HCEC 1CT (cell line): ENCODE measurements at places on chromosomes 3 and 15.

DNA sequence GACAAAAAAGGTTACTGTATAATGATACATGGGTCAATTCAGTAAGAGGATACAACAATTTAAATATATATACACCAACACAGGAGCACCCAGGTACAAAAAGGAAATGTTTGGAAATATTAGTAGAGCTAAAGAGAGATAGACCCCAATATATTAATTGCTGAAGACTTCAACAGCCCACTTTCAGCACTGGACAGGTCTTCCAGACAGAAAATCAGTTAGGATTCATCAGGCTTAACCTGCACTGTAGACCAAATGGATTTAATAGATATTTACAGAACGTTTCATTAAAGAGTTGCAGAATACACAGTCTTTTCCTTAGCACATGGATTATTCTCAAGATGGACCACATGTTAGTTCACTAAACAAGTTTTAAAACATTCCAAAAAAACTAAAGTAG is 845.9 kb upstream of the GBE1 start:
- no peak for DNase-seq

DNA sequence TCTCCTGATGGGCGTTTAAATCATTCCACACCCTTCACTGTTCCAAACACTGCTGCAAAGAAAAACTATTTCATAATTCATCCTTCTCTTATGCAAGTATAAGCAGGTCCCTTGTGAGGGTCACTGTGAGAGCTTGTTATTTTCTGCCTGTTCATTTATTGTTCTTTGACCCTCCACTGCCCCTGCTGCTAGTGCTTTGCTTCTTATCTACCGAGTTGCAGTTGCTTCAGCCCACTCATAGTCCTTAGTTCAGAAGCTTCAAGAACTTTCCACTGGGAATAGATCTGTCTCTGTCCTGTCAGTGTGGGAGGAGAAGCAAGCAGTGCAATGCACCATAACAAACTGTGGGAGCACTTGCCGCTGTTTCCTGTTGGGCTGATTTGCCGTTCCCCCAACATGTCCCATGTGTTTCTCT is 39.8 kb downstream of the RIOX2 start:
- no peak for DNase-seq

GRCh38 chr3:11273891-11274291 is 1.7 kb downstream of the ATG7 start:
- no peak for DNase-seq

- DNase-seq = no peak
Measured at GRCh38 chr3:192887701-192888100, 30.0 kb downstream of the MB21D2 start.

DNA sequence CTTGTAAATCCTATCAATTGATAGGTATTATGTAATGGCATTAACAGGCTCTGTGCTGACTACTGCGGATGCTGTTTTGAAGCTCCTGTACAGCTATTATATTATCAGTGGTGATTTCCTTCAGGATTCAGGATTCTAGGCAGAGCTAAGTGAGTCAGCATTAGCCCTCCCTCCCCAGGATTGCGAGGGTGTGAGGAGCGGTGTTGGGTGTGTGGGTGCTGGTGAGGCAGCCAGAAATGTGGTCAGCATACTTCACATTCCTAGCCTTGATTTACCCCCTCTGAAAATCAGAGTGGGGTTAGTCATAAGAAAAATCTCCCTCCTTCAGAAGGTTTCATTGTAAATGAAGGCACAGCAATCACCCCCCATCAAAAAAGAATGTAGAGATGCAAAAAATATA is 72.5 kb downstream of the SNTN start:
- DNase-seq = peak; percentile 93

- no peak for DNase-seq
Measured at GRCh38 chr15:44918136-44918535, 38.4 kb upstream of the TERB2 start.

DNA sequence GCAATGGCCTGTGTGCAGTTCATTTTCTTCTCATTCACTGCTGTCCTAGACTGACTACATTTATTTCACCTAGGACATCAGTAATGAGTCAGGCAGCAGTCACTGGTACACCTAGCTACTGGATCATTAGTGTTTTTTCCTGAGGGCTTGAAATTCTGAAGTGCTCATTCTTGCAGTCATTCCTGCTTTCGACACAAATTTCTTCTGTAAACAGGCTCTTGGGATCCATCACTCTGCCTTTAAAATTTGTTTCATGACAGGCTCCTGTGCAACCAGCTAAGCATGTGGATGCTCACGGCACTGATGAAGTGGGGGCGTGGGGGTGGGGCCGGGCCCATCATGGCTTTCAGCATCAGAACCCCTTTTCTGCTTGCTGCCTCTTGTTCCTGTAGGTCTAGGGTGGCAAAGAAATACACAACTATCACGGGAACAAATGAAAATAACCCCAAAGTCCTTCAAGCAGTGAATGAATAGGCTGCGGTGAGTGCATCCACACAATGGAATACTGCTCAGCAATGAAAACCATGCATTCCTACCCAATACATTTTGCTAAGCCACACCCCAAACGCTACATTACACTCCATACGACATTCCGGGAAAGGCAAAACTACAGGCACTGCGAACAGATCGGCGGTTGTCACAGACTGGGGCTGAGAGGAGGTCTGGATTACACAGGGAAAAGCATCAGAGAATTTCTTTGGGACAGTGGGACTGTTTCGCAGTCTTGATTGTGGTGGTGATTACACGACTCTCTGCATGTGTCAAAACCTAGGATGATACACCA is 9.3 kb upstream of the MELTF start:
- no peak for DNase-seq

- no peak for DNase-seq
Measured at GRCh38 chr3:65787340-65787739, 251.4 kb downstream of the MAGI1 start.

DNA sequence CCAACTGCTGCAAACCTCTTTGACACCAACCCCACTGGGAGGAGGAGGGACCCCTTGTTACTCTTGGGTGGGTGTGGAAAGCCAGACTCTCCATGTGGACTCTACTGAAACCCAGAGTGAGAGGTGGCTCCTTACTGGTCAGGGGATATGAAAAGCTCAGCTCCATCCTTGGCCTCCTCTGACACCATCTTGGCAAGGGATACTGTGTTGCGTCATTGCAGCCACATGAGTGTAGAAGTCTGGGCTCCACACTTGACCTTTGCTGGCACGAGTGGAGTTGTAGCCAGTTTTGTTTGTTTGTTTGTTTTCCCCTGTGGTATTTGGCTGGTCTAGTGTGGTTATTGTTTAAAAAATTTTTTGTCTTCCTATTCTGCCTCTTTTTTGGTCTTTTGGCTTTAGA is 289.1 kb downstream of the GAP43 start:
- no peak for DNase-seq

DNA sequence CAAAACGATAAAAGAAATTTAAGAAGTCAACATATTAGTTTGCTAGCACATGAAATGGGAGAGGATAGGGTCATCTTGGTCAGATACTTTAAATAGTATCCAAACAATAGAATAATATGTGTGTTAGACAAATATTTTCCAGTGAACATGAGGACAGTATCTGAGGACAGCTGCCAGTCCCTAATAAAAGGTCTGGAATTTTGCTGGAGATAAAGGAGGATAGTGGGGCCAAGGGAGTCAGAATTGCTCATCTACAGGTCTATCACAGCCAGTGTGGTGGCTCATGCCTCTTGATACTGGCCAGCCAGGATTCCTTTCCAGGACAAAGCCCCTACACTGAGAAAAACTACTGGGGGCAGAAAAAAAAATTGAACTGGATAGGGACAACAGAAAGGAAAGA is 74.0 kb downstream of the HERC1 start:
- DNase-seq = no peak

DNA sequence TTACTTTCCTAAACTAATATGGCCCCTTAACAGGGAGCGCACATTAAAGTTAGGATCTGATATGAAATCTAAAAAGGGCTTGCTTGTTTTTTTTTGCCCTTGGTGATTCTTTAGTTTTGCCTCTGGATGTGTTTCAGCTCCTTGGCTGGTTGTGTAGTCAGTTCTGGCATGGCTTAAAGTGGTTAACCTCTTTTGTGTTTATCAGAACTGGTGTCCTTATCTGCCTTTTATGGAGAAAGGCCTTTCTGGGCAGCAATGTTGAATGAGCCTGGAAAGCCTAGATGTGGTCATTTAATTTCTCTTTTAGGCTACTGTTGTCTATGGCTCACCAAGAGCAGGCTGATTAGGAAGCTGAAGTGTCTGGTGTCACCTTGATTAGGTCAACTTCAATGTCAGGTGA is 254.5 kb upstream of the ROPN1 start:
- DNase-seq = no peak

GRCh38 chr3:11381141-11381540 is 108.9 kb downstream of the ATG7 start:
- no peak for DNase-seq

- DNase-seq = no peak
Measured at GRCh38 chr15:36925653-36926426, 174.5 kb downstream of the MEIS2 start.

DNA sequence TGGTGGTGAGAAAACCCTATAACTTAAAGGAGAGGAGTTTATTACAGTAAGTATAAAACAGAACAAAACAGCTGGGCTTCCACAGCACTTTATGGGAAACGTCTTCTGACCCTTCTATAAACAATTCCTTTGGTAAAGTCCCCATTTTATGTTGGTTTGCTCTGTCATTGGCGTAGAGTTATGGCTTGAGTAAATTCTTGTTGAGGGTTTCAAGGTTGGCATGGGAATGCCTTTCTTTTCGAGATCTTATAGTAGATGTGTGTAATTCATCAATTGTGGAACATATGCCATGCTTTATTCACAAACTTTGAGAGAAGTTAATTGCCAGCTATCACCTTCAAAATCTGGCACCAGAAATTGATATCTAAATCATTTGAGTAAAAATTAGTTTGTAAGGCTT is 11.6 kb upstream of the CHL1 start:
- DNase-seq = no peak

- DNase-seq = no peak
Measured at GRCh38 chr15:69061414-69061842, 46.9 kb downstream of the NOX5 start.

DNA sequence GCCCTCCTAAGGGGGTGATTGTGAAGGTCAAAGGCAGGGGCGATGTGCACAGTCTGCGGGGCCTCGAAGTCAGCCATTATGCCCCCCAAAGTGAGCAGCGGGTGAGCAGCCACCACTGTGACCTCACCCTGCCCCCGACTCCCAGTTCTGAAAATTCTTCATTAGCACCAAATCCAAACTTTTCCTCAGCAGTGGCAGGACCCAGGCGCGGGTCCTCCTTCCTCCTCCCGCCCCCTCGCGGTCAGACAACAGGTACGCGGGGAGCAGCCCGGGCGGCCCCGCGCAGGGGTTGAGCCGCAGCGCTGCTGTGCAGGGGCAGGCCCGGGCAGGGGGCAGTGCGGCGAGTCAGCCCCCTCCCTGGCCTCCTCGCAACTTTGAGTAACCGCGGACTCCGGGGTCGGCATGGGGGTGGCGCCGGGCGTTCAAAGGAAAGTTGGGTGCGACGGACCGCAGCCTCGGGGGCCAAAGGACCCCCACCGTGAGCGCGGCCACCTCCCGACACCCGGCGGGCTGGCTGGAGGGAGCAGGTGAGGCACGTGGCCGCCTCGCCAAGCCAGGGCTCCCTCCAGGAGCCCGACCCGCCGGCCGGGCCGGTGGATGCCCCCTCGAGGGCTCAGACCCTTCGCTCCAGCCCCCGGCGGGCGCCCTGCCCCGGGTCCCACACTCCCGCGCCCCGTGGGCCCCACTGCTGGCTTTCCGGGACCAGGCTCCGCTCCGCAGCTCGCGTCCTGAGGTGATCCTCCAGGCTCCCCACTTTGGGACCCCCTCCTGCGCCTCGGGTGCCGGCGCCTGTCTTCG is 49.4 kb upstream of the CCDC174 start:
- DNase-seq = no peak

- no peak for DNase-seq
Measured at GRCh38 chr3:12558706-12559105, 1.8 kb downstream of the MKRN2 start.

DNA sequence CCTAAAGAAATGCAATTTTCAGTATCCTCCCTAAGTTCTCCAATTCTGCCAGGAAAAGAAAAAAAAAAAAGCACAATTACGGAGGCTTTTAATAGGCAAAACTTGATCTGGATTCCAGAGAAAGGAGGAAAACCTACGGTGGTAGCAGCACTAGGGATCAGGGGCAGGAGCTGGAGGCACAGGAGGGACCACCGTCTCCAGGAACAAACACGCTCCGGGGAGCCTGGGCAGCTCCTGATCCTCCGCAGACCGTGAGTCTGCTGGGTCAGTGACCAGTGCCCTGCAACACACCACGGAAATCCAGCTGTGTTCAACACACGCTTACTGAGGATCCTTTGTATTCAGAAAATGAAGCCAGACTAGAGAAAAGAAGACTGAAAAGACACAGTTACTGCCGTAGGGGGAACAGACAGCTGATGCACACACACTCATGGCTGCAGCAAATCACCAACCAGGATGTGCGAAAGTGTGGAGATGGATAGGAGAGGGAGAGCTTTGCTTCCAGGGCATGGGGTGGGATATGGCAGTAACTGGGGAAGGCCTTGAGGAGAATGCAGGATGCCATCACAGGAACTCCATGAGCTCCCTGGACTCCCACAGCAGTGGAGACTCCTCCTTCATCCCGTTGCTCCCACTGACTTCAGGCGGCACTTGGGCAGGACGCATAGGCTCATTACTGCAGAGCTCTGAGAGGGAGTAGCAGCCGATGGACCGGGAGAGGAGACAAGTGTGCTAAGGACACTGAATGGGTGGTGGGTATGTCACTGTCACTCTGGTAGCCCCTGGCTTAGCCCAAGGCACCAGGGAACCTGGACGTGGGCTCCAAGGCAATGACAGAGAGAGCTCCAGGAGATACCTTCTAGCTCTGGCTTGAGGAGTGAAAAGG is 167.0 kb downstream of the ATP10A start:
- DNase-seq = no peak

DNA sequence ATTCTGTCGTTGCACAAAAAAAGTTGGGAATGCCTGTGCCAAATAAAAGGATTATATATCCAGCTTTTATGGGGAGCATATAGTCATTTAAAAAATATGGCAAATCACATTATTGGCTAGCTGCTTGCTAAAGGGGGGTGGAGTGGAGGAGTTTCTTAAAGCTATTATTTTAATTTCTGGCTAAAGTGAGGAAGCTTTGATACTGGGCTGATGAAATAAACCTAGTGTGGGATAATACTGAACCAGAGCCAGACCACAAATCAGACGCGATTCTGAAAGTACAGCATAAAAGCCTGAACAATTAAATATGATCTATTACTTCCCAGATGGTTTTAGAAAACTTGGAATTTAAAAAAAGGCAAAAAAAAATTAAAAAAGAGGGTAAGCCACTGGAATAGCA is 14.4 kb downstream of the POLR2M start:
- DNase-seq = no peak

- DNase-seq = no peak
Measured at GRCh38 chr3:66394019-66394752, 106.6 kb downstream of the LRIG1 start.

- DNase-seq = no peak
Measured at GRCh38 chr15:46714950-46715349, 1002.4 kb upstream of the SEMA6D start.

GRCh38 chr3:128170866-128171516 is 17.7 kb downstream of the EEFSEC start:
- DNase-seq = peak; percentile 79
